Stimulated activated CD8-positive, alpha-beta memory T cell treated with anti-CD3 and anti-CD28 coated beads, Interleukin-12 subunit alpha, Interleukin-12 subunit beta, amount 100 ng/mL, for 4 hours (primary cell): ENCODE measurements at places on chromosomes 7 and 10.

DNA sequence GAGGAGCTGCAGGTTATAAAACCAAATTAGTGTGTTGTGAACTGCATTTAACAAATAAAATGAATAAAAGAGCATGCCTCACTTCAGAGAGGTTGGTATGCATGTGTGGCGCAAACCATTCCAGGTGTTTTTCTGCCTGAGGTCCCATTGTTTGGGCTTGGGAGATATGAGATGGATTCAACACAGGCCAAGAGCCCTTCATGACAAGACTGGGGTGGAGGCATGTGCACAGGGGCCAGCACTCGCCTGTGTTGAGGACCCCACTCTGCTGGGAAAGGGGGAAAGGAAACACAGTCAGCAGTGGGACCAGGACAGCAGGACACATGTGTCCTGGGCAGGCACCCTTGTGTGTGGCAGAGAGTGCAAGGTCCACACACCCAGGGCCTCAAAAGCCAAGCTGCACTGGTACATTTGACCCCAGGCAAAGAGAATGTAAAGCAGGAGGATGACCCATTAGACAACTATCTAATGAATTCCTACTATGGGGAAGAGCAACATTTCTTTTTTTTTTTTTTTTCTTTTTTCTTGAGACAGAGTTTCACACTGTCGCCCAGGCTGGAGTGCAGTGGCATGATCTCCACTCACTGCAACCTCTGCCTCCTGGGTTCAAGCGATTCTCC, 9.2 kb upstream of the SLC18A3 start:
- no peak for DNase-seq

- no peak for DNase-seq
Measured at GRCh38 chr7:74252893-74253292, 1.3 kb downstream of the RFC2 start.

GRCh38 chr7:106484562-106484961, 176.4 kb downstream of the CCDC71L start:
- DNase-seq, result no peak

DNA sequence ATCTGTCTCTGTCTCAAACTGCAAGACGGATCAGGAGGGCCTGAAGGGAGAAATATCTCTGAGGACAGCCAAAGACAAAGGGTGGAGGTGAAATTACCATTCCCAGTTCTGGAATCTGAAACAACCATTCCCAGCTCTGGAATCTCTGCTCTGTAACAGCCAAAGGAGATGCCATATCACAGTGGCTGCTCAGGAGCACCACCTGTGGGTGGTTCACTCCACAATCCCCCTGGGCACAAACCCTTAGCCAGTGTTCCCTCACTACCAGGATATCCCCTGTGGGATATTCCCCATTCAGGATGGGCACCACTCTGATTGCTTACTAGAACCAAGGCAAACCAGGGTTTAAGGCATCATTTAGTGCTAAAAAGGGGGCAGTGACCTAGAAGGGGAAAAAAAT, 199.0 kb downstream of the HTR7 start:
- DNase-seq, result no peak

- no peak for DNase-seq
Measured at GRCh38 chr10:810351-810846, 120.9 kb upstream of the DIP2C start.

DNA sequence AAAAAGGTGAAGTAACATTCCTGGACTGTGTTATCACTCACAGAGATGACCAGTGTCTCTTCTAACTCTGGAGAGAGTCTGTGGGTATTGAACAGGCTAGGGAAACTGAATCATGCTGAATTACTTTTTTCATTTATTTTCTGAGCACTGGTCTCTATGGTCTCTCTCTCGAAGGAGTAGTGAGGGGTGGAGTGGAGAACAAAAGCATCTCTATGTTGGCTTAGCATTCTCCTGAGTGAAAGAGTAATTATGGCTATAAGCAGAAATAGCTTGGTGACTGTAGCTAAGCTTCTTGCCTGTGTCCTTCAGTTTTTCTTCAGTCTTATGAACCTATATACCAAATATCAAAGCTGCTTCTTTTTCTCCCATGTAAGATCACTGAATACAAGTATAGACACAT, 64.6 kb upstream of the PTN start:
- DNase-seq, result no peak

DNA sequence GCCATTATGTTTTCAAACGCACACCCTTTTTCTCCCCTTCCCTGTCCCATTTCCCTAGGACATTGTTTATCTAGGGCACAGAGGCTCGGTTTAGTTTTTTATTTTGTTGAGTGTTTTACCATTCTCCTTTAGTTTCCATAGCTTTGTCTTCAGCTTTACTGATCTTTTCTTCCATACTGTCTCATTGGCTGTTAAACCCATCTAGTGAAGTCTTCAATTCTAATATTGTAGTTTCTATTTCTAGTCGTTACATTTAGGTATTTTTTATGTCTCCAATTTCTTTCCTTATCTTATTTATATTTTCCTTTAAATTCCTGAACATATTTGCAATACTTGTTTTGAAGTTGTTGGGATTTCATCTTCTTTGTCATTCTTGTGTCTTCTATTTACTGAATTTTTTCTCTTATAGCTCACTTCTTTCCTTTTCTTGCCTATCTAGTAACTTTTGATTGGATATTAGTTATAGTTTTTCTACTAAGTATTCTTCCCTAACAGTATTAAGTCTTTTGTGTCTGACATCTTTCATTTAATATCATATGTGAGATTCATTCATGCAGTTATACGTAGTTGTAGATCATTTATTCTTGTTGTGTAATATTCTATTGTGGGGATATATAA, 41.0 kb upstream of the SH2D4B start:
- DNase-seq, result no peak

GRCh38 chr7:79304711-79305110, 148.8 kb downstream of the MAGI2 start:
- no peak for DNase-seq

GRCh38 chr10:62745581-62745980, 58.9 kb upstream of the ADO start:
- no peak for DNase-seq

- DNase-seq, result peak; percentile 53
Measured at GRCh38 chr10:61903221-61903927, 1.9 kb downstream of the ARID5B start.

DNA sequence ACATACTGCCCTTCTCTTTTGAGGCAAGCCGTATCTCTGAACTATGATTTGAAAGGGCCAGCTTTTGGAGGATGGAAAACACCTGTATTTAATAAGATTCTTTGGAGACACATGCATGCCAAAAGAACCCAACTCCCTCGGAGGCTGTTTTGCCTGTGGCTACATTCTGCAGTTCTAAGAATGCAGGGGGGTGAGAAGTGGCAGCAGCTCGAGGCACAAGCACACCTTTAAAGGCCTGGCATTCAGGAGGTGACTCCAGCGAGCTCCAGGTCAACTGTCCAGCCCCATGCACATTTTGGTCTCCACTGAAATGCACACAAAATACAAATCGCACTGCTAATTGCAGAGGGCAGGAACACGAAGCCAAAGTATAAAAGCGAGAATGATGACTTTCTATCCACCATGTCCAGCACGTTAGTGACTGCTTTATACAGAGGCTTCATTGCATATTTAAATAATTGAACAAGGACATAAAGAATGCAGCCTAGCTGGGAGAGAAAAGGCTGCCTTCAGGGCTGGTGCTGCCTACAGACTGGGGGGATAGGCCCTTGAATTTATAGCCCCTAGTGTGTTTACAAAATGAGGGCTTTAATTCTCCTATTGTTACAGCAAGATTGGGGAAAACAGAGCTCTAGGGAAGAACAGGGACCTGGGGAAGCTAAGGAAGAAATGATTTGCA, 359.3 kb downstream of the PLXNA4 start:
- no peak for DNase-seq
